ENCODE measurements at places on chromosomes 11 and 22.

- no peak for DNase-seq
Measured at GRCh38 chr11:60077216-60077817, 11.1 kb upstream of the MS4A2 start.

DNA sequence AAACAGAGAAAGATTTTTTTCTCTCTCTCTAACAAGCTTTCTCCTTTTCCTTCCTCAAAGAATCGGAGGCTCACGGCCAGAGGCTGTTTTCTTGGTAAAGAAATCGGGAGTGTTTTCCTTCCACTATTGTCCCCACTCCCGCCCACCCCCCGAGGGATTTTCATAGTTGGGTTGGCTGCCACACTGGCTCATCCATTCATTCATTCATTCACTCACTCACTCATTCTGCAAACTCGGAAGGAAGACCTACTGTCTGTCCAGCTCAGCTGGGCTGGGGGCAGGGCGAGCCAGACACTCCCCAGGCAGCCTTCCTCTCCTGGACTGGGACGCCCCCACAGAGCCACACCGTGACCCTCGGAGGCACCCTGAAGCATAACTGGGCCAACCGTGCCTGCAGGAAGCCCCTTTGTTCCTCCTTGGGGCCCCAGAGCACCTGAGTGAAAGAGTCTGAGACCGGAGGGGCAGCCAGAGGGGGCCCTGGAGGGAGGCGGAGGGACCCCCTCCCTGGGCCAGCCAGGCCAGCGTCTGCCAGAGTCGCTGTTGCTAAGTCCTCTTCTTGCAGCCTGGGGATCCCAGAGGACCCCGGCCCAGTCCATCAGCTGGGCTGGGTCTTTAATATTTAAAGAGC lies 17.0 kb downstream of the CDKN1C start:
- no peak for DNase-seq

DNA sequence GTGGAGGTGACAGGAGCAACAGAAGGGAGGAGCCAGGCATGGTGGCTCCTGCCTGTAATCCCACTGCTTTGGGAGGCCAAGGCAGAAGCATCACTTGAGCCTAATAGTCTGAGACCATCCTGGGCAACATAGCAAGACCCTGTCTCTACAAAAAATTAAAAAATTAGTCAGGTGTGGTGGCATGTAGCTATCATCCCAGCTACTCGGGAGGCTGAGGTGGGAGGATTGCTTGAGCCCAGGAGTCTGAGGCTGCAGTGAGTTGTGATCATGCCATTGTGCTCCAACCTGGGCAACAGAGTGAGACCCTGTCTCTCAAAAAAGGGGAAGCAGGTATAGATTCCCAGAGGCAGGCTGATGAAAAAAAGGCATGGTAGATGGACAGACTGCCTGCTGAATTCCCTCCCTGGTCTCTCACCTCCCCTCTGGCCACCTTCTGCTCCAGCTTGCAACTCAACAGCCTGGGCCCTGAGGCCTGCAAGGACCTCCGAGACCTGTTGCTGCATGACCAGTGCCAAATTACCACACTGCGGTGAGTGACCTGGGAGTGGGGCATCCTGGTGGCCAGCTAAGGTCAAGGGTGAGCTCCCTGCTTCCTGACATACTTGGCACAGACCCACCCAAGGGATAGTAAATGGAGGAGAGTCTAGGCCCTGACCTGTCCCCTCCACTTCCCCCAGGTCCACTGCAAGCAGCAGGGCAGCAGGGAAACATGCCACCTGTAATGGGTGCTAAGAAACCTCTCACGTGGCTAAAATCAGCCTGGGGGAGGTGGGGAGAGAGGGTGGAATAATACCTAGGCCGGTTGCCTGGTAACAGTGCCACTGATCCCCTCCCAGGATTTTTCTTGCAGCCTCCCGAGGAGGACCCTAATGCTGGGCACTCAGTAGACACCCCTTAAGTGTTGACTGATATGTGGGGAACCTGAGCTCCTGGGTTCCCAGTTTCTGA lies 4.3 kb upstream of the NHERF4 start:
- no peak for DNase-seq

GRCh38 chr11:117096201-117096991 lies 1.8 kb downstream of the SIK3 start:
- DNase-seq, result no peak

- DNase-seq, result no peak
Measured at GRCh38 chr11:67120881-67121710, 2.0 kb downstream of the KDM2A start.

- DNase-seq, result no peak
Measured at GRCh38 chr11:32962016-32962415, 53.7 kb upstream of the DEPDC7 start.

GRCh38 chr11:71109186-71109585 lies 143.2 kb downstream of the SHANK2 start:
- no peak for DNase-seq

DNA sequence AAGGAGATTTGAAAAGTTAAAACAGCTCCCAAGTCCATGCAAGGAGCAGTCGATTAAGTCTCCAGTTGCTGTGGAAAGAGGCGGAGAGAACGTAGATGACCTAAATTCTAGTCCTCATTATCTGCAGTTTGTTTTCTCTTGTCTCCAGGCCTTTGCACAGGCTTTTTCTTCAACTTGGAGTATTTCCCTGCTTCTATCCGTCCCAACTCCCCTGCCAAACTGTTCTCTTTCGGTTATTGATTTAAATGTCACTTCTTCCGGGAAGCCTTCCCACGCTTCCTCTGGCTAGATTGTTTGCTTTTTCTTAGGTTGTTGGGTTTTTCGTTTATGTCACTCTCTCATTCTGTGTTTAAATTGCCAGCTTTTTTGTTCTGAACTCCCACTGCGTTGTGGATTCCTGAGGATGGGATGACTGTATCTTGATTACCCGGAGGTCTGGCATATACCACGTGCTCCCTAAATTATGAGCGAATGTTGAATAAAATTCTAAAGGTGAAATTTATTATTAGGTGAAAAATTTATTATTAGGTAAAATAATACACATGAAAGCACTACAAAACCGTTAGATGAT lies 463 bp downstream of the TMEM126B start:
- peak; percentile 3 for DNase-seq

DNA sequence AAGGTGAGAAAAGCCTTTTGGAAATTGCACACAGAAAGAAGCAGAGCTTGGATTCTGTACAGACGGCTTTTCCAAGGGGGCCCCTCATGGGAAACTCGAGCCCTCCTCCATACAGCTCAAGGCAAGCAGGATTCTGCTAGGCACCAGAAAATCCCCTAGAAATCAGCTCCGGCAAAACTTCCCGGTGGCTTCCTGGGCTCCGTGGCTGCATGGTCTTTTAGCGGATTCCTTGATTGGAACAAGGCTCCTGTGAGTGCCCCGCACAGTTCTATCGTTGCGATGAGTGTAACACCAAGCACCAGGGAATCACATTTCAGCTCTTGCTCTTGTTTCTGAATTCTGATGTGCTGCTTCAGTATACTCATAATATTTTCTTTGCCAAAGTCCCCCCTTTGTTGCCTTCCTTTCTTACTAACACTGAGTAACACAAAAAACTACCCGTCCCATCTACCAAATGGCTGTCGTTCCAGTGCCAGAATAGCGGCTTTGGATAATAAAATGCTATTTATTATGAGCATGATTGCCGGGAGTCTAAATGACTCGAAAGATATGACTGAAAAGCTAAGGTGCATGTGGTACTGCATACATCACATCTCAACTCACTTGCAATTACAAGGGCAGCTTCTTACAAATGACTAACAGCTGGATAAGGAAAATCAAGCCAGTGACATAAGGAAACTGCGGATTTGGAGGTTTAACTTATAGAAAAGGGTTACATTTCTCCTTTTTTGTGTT lies 494.1 kb downstream of the DLG2 start:
- DNase-seq, result no peak

DNA sequence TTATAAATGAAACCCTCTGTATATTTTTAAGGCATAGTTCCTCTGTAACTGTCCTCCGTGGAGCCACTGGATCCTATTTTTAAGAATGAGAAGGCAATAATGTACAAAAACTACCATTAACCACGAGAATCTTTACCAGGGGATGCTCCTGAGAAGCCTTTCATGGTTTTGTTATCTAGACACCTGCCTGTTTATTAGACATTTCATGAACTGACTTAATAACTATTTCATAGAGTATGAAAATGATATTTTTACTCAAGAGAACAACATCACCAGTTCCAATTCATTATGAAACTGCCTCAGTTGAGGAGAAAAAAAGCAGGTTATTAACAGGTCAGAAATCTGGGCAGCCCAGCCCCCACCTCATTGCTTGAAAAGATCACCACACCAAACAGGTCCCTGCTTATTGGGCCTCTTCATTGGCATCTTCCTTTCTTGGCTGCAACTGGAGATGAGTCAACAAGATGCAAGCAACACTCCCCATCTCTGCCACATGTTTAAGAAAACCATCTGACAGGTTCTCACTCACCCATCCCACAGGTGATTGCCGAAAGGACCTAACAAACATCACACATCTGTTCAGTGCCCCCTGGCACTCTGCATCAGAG lies 27.8 kb downstream of the ETS1 start:
- no peak for DNase-seq

- DNase-seq, result no peak
Measured at GRCh38 chr22:37279331-37280181, 2.8 kb upstream of the CYTH4 start.

GRCh38 chr11:130300567-130300966 lies 14.2 kb downstream of the ZBTB44 start:
- DNase-seq, result no peak

- DNase-seq, result no peak
Measured at GRCh38 chr22:30445438-30446145, 20.0 kb downstream of the MTFP1 start.

GRCh38 chr11:6203327-6203726 lies 2.0 kb upstream of the C11orf42 start:
- DNase-seq, result no peak

DNA sequence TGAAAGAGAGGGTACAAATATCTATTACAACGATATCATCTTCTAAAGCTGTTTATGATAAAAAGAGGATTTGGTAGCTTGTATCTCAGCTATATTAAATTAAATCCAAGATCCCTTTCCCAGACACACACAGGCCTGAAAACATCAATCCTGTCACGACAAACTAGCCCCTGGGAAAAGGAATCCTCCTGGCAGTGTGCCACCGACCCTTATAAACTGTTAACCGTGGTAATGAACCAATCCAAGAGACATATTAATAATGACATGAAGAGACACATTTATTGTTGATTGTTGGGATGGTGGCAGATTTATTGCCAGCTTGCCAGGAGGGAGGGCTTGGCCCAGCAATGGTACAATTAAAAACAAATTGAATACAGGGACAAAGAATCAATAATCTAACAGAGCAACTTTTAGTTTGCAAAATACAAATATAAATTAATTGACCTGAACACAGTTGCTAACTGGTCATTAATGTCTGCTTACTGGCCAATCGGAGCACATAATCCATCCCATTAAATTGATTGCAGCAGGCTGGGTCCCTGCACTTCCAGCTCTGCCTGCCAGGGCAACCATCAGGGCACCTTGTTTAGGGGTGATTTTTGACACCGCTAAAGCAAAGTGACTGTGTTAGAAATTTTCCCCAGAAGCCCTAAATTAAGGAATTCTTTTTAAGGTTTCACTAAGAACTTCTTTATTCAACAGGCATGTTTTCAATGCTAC lies 887.6 kb downstream of the OPCML start:
- DNase-seq, result no peak

GRCh38 chr22:29216873-29217666 lies 11.4 kb downstream of the EMID1 start:
- DNase-seq, result no peak

DNA sequence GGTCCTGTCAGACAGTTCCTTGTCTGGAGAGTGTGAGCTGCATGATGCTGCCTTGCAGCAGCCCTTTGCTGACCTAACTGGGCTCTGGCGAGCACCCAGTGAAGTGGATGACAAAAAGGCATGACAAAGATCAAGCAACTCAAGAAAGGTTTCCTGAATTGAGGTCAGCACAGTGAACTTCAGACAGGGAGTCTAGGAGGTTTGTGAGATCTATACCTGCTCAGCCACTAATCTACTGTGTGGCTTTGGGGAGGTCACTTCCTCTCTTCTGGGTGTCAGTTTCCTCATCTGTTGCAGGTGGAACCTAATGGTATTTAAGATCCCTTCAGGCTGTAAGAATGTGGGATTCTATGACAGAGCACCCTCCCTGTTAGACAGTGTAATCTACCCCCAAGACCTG lies 213.9 kb upstream of the NARS2 start:
- DNase-seq, result no peak

DNA sequence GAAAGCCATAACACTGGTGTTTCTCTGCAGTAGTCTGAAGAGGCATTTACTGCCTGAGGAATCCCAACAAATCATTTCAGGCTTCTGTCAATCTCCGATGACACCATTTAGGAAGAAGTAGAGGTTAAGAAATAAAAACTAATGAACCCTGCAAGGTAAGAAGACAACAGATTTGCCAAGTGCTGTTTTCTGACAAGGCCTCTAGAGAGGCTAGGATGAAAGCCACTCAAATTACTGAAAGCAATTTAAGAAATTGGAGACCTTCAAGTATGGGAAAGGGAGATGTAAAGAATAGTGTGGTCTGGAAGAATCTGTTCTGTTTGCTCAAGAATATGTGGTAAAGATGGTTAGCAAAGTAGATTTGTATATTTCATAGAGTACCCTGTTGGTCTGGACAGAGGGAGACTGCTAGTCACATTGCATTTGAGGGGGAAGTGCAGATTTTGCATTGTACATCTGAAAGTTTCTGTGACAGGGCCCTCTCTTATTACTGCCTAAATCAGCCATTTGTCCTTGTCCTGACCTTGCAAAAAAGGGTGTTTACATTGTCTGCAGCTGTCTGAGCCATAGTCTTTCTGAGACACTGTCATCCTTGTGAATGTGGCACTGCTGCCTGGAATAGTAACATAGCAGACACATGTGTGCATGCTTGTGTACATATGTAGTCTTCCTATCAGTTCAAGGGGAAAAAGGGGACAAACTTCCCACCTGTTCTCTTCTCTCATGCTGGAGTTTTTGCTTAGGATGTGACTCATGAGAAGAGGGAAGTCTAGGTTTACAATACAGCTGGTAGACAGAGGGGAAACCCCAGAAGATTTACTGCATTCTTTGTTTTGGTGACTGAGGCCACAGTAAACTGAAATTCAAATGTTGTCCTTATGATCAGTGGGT lies 640.2 kb upstream of the KIRREL3 start:
- DNase-seq, result no peak

DNA sequence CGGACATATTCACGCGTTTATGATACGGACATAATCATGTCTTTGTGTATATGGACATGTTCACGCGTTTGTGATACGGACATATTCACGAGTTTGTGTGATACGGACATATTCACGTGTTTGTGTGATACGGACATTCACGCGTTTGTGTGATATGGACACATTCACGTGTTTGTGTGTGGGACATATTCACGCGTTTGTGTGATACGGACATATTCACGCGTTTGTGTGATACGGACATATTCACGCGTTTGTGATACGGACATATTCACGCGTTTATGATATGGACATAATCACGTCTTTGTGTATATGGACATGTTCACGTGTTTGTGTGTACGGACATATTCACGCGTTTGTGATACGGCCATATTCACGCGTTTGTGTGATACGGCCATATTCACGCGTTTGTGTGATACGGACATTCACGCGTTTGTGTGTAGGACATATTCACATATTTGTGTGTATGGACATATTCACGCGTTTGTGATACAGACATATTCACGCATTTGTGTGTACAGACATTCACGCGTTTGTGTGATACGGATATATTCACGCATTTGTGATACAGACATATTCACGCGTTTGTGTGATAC lies 24.9 kb downstream of the PTDSS2 start:
- no peak for DNase-seq
